Suppressor macrophage treated with lipopolysaccharide for 4 hours (primary cell): ENCODE measurements at places on chromosomes 4 and X.

- no peak for DNase-seq
These were observed 28.8 kb downstream of the RPS6KA3 start for GRCh38 chrX:20237864-20238263.

- DNase-seq, result no peak
These were observed 74.3 kb downstream of the SNX25 start for GRCh38 chr4:185283723-185284122.

GRCh38 chrX:134480061-134480460, 20.1 kb downstream of the HPRT1 start:
- no peak for DNase-seq

GRCh38 chrX:819684-820083, 189.1 kb downstream of the SHOX start:
- DNase-seq, result no peak

DNA sequence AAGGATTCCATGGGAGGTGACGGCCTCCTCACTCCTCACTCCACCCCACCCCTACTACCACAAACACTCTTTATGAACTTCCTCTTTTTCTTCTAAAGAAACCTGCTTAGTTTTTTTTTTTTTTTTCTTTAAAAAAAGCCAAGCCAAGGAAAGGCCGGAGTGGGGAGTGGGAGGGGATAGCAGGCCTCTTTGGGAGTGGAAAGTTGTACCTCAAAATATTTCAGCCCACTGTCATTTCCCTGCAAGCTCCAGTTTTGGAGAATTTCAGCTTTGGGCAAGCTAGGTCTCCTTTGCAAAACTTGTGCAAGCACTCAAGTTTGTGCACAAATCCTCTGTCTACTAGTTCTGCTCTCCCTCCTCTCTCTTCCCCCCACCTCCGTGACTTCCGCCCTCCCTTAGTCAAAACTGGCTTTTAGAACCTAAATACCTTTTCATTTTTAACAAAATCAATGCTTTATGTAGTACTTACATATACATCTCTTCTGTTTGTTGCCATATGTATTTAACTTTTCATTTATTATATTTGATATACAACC, 512 bp upstream of the ANTXR2 start:
- no peak for DNase-seq

DNA sequence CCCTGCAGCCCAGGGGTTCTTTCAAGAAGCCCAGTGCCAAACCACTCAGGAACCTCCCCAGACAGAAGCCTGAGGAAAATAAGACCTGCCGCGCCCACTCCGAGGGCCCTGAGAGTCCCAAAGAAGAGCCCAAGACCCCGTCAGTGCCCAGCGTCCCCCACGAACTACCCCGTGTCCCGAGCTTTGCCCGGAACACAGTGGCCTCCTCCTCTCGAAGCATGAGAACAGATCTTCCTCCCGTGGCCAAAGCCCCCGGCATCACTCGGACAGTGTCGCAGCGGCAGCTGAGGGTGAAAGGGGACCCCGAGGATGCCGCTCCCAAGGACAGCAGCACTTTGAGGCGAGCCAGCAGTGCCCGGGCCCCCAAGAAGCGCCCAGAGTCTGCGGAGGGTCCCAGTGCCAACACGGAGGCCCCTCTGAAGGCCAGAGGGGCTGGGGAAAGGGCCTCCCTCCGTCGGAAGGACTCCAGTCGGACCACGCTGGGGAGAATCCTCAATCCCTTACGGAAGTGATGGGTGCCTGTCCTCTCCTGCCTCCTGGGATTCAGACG, 40.2 kb downstream of the FHDC1 start:
- no peak for DNase-seq

GRCh38 chr4:148852092-148852699, 410.0 kb upstream of the NR3C2 start:
- DNase-seq, result no peak

DNA sequence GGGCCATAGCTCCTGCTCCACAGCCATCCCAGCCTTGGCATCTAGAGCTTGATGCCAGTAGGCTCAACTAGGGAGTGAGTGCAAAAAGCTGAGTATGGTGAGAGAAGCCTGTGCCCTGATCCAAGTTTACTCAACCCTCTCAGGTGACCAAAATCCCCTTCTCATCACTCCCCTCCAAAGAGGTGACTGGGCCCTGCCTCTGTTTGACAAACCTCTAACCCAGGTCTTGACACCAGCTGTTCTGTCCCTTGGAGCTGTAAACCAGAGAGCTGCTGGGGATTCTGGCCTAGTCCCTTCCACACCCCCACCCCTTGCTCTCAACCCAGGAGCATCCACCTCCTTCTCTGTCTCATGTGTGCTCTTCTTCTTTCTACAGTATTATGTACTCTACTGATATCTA, 73.5 kb downstream of the MSN start:
- DNase-seq, result no peak

DNA sequence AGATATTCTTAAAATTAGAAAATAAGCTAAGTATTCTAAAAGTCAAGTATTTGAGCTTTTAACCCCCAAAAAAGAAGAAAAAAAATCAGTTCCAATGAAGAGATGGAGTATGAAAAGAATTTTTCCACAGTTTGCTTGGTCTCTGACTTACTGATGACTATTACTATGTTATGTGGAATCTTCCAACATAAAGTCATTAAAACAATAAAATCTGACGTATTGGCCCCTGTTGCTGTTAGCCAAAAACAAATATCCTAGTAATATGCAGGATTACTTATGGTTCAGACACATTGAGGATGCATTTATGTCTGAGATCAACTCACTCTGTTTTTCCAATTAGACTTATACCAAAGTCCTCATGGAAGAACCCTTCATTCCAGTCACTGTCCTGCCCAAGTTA, 517.2 kb upstream of the ADGRL3 start:
- no peak for DNase-seq

DNA sequence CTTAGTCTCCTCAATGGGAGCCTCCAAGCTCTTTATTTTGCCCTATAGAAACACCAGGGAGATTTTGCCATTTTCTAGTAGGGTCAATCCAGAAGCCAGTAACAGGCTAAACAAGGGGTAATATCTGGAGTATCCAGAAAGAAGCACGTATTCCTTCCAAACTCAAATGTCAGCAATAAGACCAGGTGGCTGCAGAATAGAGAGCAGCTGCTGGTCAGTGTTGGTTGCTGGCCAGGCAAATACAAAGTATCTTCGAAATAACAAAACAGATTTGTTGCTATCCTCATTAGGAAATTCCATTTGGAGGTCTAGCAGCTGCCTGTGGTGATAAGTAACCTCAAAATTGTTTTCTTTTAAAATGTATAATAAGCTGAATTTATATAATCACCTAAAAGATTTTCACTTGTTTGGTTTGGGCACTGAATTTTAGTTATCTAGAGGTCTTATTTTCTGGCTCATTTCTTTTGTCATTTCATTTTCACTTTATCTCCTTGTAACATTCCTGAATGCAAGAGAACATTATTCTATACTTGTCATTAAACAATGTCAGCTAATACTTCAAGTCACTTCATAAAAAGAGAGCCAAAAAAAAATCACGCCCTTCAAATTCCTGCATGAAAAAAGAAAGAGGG, 320.6 kb downstream of the DTHD1 start:
- no peak for DNase-seq
